Activated naive CD4-positive, alpha-beta T cell treated with Interleukin-2 at 50 U/mL for 16 hours (primary cell): ENCODE measurements at places on chromosomes 4 and X.

GRCh38 chr4:98610431-98610830 lies 48.0 kb downstream of the TSPAN5 start:
- no peak for DNase-seq

- no peak for DNase-seq
Observed at GRCh38 chr4:126725906-126726305, 906.9 kb upstream of the INTU start.

DNA sequence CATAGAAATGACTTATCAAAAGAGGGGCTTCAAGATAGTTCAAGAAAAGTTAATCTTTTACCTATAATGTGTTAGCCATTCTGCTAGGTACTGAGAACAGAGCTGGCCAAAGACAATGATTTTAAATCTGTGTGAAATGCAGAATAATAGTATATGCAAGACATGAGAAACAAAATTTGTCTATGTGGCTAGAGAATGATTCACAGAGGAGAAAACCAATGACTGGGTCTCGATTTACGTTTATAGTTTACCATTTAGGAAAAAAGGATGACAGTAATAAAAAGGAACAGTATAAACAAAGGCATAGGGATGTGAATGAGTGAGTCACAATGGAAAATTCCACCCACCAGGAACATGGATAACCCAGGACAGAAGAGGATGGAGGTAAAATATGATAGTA lies 31.9 kb downstream of the NPFFR2 start:
- DNase-seq: no peak

DNA sequence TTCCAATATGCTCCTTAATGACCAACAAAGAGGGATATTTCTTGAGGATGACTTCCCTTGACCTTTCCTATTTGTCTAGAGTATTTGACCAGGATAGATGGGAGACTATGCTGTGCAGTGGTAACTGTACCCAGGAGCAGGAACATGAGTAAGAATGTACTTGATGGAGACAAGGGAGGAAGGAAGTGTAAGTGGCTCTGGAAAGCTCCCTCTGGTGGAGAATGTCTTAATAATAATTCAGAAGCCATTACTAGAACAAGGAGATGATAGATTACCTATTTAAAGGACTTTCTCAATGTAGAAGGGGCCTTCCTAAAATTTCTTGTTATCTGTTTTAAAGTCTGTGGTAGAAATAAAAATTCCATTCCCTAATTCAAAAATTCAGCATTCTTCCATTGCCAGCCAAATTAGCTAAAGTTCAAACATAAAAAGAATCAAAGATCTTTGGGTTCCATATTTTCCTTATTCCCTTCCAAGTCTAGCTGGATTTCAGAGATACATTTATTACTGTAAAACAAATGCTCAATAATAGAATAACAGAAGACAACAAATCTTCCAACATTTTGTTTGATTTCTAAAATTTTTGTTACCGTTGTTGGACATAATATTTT lies 83.8 kb downstream of the GRID2 start:
- no peak for DNase-seq

DNA sequence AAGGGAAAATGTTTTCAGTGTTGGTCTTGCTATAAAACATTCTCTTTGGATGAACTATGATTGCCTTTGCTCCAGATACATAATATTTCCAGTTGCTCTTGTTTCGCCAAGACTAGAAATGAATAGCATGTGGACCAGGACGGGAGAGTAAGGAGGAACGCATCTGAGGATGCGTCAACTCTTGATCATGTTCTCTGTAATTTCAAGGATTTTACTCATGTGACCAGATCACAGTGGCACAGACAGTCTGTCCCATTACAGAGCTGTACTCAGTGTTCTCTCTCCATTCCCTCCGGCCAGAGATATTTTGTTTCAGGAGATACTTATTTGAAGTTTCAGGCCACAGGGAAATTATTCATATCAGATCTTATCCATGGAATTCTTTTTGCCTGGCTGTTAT lies 266.6 kb downstream of the MID1IP1 start:
- no peak for DNase-seq

DNA sequence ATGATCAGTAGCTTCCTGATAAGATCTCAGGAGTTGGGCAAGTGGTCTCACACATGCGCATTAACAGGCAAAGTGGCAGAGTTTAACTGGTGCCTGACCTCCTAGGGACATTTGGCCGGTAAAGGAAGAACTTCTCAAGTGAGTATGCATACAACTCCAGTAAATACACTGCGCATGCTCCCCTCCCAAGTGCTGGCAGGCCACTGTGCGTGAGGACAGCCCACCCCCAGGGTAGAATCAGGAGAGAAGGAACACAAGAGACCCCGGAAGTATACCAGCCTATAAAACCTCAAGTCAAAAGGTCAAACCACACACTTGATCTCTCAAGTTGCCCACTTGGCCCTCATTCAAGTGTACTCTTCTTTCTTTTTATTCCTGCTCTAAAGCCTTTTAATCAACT lies 225.5 kb upstream of the ANKRD50 start:
- DNase-seq: no peak

- no peak for DNase-seq
Observed at GRCh38 chrX:46694549-46694948, 64.4 kb downstream of the SLC9A7 start.

DNA sequence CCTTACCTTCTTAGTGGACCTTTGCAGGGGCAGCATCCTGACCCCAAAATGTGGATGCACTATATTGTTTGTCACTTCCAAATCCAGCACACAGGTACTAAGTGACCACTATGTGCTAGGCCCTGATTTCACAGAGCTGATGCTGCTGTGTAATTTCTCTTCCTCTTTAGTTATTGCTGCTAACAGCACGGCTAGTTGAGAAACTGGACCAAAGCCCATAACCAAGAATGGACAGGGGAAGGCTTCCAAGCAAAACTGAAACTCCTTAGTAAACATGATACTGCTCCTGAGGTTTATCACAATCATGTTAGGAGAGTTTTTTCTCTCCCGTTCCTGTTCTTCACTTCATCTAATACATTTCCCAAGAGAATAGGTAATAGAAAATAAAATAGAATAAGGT lies 172.9 kb upstream of the TTC29 start:
- DNase-seq: no peak

DNA sequence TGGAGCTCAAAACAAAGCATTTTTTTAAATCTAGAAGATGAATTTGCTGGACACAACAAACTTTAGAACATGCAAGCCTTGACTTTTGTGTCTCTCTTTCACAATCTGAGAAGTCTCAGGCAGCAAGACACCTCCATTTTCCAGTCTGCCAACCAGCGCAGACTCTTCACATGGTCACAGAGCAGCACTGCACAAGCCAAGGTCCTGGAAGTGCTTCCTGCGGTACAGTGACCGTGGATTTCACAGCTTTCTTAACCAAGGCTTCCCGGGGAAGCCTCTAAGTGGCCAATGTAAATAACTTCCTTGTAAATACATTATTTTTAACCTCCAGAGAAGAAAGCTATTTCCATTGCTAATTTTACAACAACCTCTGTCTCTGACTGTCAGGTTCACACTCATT lies 31.2 kb downstream of the ZNF827 start:
- no peak for DNase-seq

DNA sequence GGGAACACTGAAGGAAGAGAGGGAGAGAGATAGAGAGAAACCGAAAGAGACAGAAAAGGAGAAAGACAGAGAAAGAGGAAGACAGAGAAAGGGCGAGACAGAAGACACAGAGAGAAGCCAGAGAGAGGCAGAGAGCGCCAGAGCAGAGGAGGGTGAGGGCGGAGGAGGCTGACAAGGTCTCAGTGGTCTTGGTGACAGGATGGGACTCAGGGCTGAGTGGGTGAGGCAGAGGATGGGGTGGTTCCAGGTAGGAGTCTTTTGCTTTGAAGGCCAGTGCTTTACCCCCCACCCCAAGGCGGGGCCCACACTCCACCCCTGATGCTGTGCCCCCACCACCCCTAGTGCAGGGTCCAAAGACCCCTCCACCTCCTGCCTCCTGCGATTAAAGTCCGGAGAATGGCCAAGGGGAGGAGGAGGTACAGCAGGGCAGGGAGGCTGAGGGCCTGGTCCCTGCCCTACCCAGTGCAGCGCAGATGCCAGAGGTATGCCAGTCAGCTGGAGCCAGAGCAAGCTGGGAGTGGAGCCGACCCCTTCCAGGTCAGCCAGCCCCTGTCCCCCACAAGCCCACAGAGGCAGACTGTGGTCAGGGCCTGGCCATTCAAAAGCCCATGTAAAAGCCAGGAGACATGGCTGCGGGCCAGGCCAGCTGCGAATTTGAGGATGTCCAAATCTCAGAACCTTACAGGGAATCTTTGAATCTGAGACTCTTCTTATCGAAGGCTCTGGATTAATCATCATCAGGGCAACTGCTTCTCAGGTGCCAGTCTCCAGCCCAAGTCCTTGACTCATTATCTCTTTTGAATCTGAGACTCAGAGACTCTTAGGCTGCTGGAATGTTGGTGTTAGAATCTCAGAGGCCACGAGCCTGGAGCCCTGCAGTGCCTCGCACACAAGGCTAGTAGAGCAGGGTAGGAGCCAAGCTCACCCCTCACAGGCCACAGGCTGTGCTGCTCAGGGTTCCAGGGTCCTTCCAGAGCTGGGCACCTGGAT lies 758 bp downstream of the IQSEC2 start:
- DNase-seq: no peak

DNA sequence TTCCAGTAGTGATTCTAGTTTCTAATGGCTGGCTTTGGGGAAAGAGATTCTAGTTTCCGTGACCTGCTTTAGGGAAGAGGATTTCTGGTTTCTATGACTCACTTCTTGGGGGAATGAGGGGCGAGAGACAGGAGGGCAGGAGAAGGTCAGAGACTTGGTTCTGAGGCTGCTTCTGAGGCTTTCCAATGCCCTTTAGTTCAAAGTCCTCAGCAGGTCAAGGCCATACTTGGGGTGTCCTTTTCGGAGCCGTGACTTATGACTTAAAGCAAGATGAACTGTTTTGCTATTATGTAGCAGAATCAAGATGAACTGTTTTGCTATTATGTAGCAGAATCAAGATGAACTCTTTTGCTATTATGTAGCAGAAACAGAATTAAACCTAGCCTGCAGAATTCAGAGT lies 52.2 kb upstream of the TLR3 start:
- DNase-seq: no peak
